Ascending aorta (tissue), 2 donors: ENCODE measurements at places on chromosomes 5 and 9.

- DNase-seq, result no peak
These were observed 1826.2 kb upstream of the CDH6 start for GRCh38 chr5:29367176-29367833.

GRCh38 chr5:142972064-142972570 is 201.9 kb downstream of the ARHGAP26 start:
- no peak for DNase-seq

- DNase-seq, result no peak
These were observed 1.4 kb downstream of the LIX1 start for GRCh38 chr5:97141031-97141430.

- DNase-seq, result no peak
These were observed 53.5 kb downstream of the RGS3 start for GRCh38 chr9:113516840-113517577.

DNA sequence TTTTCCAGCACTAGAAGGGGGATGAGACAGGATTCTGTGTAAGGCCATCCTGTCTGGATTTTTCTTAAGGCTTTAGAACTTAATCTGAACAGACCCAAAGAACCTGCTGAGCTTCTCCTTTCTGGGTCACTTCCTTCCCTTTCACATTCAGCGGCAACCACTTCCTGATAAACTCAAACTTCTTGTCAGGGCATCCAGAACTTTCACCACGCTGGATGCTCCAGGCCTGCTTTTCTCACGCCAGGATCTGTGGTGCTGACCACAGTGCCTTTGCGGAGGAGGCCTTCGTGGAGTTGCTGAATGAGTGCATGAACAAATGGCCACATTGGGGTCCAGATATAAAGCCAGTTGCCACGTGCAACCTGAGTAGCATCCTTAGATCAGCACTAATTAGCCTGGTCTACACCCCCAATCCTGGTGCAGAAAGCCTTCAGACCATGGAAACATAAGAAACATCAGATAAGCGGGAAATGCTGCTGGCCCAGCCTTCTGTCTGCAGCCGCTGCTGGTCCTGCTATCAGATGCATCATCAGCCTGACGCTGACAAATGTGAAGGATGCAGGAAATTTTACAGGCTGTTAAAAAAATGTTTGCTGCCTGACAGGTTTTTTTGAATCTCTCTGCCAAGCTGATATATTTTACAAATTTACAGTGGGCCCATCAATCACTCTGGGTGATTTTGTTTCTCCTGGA is 75.3 kb upstream of the BARHL1 start:
- DNase-seq, result no peak

DNA sequence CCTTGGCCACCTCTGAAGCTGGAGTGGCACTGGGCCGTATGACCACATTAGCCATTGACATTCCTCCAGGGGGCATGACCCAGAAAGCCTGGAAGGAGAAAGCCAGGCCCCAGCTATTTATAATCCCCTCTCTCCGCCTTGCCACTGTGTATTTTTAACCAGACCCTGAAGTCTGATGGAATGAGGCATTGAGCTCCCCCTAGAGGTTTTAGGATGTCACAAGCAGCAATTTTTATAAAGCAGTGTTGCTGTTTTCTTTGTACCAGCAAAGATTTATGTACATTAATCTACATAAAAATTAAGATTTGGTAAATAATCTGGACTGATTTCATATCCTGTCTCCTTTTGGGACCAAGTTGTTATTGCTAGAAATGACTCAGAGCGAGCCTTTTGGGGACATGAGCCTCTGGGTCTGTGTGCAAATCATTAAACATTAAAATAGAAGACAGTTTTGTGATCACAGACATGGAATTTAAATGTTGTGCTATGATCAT is 127.1 kb downstream of the TRIO start:
- DNase-seq, result no peak

DNA sequence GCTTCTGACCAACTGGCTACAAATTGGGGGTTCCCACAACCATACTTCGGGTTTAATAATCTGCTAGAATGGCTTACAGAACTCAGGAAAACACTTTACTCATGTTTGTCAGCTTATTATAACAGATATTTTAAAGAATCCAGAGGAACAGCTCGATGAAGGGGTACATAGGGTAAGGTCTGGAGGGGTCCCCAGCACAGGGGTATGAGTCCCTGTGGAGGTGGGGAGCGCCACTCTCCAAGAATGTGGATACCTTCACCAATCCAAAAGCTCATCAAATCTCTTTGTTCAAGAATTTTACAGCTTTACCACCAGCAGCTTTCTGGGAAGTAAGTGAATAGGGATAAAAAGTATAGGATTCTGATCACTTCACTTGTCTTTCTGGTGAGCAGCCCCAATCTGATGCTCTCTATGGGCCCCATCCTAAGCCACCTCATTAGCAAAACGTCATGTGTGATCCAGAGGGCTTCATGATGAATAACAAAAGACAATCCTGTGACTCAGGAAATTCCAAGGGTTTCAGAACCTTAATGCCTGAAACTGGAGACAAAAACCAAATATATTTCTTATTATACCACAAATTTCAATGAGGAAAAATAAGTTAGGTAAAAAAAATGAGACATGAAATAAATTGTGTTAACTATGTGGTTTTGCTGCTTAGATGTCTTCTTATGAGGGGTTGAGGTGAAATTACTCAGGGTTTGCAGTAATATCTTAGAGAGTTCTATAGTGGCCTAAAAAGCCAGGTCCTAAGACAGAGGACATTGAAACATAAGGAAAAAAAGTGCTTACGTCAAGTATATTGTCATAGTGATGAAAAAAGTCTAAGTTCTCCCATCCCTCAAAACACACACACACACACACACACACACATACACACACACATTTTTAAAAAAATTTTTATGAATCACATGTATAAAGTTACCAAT is 290.5 kb downstream of the ANXA1 start:
- no peak for DNase-seq

DNA sequence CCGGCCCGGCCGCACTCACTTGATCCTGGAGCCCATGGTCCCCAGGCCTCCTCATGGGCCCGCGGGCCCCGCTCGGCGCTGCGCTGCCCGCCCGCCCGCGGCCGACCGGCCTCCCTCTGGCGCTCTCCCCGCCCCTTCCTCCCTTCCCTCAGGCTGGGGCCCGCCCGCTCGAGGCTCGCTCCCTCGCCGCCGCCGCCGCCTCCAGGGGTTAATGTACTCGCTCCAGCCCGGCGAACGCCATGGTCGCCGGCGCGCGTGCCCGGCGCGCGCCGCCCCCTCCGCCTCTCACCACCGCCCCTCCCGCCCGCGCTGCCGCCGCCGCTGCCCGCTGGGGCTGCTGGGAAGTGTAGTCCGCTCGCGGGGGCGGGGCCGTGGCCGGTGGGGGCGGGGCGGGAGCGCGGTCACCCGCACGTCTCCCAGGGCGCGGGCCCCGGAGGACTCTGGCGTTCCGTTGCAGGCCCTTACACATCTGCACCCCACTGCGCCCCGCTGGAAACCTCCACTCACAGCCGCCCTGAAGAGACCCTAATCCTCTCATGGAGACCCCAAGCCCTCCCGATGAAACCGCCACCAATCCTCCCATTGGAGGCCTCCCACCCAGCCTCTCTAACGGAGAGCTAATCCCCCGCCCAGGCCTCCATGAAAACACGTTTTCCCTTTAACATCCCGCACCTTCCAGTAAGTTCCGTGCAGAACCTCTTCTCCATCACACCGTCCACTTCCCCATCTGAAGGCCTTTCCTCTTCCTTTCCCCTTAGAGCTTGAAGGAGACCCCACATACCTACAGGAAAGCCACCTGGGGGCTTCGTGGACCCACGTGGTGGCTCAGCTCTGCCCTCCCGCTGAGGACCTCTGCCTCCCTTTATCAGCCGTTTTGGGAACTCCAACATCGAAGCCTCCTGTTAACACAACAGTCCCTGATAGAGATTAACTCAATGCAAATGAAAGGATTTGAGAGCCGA is at the start of gene DENND1A:
TSS of gene DENND1A (minus strand) at position 257 of the 962 bp plus-strand sequence. CDS start at position 36, 221 bp downstream.
- DNase-seq, result peak; percentile 72

DNA sequence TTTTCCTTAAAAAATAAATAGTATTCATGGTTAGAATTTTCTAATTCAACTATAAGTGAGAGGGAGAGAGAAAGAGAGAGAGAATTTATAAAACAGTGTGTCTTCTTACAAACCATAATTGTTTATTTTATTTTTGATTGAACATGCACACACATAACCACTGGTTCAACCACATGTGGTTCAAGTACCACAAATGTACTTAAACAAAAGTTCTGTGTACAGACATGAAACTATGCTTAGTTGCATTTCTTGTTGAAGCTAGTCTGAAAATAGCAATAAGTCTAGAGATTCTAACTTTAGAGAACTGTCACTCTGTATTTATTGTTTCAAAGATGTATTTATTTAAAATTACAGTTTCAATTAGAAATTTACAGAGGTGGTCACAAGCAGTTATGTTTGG is 130.6 kb upstream of the PDE4D start:
- DNase-seq, result no peak

- no peak for DNase-seq
These were observed 57.0 kb downstream of the WNK2 start for GRCh38 chr9:93240891-93241334.

GRCh38 chr5:160188141-160189015 is 40.9 kb upstream of the FABP6 start:
- no peak for DNase-seq

DNA sequence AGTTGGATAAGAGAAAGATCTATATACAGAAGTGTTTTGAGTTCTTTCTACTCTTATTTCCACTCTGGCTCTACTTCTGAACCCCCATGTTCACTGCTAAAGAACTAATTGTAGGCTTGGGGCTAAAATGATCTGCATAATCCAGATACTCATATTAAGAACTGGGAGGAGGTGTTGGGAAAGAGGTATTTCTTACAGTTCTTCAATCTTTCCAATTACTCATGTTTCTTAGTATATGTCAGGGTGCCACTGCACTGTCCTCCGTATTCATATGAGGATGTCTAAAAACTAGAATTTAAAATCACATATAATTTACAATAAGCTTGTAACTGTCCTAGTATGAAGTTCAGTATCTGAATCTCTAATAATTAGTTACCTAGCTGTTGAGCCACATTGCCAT is 12.7 kb downstream of the NIPBL start:
- DNase-seq, result no peak

- no peak for DNase-seq
These were observed 124.5 kb downstream of the PDE4D start for GRCh38 chr5:59769041-59769360.

- DNase-seq, result no peak
These were observed 11.2 kb downstream of the IRF1 start for GRCh38 chr5:132479111-132479951.

DNA sequence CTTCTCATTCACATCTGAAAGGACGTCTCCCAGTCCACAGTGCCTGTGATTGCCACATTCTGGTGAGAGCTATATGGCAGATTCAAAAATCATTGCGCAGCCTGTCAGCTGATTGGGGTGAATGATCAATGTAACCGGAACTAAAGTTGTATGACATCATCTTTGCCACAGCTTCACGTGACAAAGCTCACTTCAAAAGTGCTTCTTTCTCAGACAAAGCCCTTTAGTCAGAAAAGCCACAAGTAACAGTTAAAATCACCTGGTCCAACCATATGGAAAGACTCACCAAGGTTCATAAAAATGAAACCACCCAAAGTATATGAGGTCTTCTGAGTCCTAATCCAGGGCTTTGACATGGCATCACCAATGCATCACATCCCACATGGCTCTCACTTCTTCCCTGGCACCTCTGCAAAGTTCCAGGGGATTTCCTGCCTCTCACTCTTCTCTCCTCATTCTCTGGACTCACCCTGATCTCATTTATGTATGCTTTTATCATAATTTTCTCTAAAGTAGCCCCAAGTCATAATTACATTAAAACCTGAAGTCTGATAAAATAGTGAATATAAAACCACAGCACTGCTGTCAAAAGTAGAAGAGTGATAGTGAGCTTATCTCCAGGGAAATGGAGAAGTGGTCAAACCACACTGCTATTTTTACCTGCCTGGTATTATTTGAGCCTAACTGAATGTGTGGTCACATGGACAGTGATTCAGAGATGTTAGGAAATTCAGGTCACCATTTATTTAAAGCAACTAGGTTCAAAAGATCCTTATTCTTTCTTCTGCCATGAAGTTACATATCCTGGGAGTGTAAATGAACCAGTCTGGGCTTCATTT is 193.1 kb upstream of the PTGER4 start:
- DNase-seq, result no peak

- DNase-seq, result no peak
These were observed 246.3 kb upstream of the TLE4 start for GRCh38 chr9:79325501-79325900.

DNA sequence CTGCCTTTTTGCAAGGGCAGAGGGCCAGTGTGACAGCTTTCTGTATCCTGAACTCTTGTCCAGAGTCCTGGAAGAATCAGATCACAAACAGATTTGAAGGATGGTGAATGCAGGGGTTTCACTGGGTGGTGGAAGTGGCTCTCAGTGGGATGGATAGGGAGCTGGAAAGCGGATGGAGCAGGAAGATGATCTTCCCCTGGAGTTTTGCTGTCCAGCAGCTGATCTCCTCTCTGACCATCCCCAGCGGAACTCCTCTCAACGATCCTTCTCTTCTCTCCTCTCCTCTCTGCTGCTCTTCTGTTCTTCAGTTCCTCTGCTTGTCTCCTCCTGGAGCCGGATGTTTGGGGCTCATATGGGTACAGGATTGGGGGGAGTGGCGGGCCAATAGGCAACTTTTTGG is 108.3 kb upstream of the HMHB1 start:
- no peak for DNase-seq

GRCh38 chr9:92650296-92650695 is 19.6 kb downstream of the IPPK start:
- no peak for DNase-seq

- no peak for DNase-seq
These were observed 269.6 kb downstream of the PBX3 start for GRCh38 chr9:126016579-126017290.

GRCh38 chr9:115442054-115442453 is 324.1 kb upstream of the TNC start:
- DNase-seq, result no peak

GRCh38 chr9:29213417-29214153 is 1640.3 kb upstream of the C9orf72 start:
- DNase-seq, result no peak

DNA sequence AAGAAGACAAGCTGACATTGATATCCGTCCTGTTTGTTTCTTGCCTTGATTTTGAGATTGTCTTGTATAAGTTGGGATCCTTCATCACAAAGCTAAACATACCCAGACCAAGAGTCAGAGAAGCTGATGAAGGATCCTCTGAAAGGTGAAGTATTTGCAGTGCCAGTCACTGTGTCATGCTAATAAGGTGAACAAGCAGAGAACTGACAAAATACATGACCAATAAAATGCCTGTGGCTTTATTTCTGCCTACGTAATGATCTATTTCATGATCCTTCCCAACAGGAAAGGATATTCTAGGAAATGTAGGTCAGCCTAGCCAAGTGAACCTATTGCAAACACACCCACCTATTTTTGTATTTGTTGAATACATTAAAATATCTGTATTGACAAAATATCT is 351.3 kb upstream of the CDH9 start:
- DNase-seq, result no peak

GRCh38 chr9:116501871-116502270 is 185.2 kb upstream of the TRIM32 start:
- no peak for DNase-seq
